Frontal cortex (tissue), 4 donors: ENCODE measurements at places on chromosomes 2 and 18.

DNA sequence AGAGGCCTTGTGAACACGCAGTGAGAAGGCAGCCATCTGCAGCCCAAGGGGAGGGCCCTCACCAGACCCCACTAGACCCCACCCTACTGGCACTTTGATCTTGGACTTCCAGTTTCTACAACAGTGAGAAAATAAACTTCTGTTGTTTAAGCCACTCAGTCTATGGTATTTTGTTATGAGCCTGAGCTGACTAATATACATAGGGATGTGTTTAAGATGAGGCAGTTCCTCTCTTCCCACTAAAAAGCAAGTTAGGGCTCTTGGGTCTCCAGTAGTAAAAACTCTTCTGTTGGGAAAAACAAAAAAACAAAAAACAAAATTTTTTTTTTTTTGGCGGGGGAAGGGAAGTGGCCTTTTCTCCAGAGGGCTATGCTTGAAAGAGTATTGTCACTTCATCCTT, 233.2 kb upstream of the SMAD7 start:
- no peak for DNase-seq

DNA sequence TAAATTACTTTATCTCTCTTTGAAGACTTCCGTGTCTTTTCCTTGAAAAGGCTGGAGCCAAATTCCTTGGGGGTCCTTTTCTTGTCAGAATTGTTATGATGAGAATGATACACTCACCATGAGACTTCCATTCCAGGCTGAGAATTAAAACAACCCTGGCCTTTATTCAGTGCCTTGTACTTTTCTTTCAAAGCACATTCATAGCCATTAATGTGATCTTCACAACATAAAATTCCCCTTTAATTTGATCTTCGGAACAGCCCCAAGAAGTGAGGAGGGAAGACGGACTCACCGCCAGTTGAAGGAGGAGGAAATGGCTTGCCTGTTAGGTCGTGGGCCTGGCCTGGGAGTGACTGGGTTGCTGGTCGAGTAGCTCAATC, 127.3 kb downstream of the DDX1 start:
- no peak for DNase-seq

- no peak for DNase-seq
These were observed 5.0 kb downstream of the RUFY4 start for GRCh38 chr2:218074031-218074430.

GRCh38 chr18:31555971-31556747, 35.5 kb upstream of the TTR start:
- DNase-seq: peak; percentile 12

- no peak for DNase-seq
These were observed 29.4 kb upstream of the ARL5A start for GRCh38 chr2:151857650-151858049.

DNA sequence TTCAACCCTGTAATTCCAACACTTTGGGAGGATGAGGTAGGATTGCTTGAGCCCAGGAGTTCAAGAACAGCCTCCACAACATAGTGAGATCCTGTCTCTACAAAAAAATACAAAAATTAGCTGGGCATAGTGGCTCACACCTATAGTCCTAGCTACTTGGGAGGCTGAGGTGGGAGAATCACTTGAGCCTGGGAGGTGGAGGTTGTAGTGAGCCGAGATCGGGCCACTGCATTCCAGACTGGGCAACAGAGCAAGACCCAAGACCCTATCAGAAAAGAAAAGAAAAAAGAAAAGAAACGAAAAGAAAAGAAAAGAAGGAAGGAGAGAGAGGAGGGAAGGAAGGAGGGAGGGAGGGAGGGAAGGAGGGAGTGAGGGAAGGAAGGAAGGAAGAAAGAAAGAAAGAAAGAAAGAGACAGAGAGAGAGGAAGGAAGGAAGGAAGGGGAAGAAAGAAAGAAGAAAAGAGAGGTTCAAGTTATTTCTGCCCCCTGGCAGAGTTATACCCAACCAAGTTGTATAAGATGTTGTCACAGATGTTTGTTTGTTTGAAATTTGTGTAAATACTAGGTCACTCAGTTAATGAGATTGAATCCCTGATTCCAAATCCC, 3.9 kb upstream of the PKDCC start:
- no peak for DNase-seq

DNA sequence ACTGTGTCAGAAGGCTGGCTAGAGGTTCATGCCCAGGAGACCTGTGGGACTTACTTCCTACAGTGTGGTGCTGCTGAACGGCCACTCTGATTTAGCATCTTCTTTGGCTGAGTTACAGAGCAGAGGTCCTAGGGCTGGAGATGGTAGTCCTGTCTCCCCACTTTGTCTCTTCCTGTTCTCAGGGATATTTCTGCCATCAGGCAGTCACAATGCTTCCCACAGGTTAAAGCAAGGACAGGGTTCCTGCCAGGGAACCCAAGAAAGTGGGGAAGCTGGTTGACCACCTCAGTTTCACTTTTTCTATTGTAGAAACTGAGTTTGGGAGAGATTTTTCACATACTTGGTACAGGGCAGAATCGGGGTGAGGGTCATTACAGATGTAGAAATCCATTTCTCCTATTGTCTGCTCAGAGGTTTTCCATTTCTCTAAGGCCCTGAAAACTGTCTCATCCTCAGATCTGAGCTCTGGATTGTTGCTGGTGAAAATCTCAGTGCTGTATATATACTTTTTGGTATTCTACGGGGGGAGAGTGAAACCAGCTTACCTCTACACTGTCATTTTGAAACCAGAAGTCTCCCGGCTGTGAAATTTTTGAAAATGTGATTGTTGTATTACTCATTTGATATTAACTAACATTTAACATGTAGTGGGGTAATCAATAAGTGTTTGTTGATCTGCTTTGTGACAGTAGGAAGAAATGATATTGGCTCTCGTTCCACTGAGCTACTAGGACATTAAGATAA, 37.0 kb upstream of the MEP1B start:
- DNase-seq: no peak

GRCh38 chr18:36314754-36315153, 17.2 kb downstream of the FHOD3 start:
- no peak for DNase-seq

DNA sequence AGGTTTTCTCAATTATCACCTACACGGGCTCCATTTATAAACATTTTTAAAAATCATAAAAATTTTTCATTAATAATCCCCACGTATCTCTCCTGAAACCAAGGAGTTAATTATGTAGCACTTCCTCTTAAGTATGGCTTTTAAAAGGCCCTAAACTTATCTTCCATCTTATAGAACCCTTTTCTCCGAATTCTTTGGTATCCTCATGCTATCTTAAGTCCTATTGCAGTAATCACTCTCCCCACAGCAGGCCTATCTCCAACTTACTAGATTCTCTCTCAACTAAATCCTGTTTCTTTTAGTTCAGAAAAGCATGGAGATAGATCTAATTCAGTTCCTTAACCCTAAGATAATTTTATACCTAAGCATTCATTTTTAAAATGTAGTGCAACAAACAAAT, 26.2 kb downstream of the RPRD1A start:
- DNase-seq: no peak

- DNase-seq: no peak
These were observed 80.3 kb upstream of the MAP4K4 start for GRCh38 chr2:101617188-101617587.

DNA sequence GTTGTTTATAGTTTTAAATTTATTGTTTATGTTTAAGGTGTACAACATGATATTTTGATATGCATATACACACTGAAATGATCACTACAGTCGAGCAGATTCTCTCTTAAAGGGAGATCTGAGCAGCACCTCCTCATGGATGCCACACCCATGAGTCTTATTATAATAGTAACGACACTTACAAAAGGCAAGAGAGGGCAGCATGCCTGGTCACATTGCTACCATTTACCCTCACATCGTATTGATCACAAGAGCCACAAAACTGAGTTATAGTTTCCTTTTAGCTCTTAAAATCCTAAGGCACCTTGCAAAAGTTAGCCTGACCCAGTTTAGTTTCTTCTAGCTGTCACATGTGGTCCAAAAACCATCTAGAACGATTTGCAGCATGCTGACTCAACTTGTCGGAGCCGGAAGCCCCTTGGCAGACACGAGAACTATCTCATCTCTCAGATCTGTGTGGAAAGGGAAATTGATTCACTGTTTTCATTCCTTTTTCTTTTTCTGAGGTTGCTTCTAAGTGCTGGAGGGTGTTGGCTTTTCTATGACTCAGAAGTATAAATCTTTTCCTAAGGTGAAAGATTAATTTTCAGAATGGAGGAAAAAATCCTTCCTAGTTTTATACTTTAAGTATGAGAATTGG, 85.3 kb downstream of the CDC42EP3 start:
- no peak for DNase-seq

- no peak for DNase-seq
These were observed 785.9 kb downstream of the EPHA4 start for GRCh38 chr2:220786216-220786615.

GRCh38 chr18:26082475-26082874, 7.9 kb downstream of the SS18 start:
- DNase-seq: no peak

DNA sequence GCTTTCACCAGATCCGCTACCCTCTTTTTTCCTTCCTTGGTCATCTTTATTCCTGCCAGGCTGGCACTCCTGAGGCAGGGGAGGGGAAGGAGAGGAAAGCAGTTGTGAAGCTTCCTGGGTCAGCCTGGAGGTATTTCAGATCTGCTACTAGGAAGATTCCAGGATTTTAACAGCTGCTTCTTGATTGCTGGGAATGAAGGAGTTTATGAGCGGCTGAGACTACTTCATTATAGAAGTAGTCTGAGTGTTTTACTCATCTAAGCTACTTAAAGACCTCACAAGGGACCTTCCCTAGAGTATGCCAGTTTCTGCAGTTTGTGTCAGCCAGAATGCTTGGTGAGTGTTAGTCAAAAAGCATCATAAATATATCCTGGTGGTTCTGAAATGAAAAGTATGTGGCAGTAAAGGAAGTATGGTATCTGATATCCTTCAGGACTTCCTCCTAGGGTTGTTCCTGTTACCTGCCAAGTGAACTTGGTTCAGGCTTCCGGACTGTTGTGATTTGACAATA, 1.9 kb downstream of the TANC1 start:
- no peak for DNase-seq

GRCh38 chr2:128196026-128196425, 105.0 kb downstream of the UGGT1 start:
- no peak for DNase-seq

- DNase-seq: peak; percentile 84
These were observed 56.8 kb downstream of the BIN1 start for GRCh38 chr2:127049927-127050802.

- no peak for DNase-seq
These were observed 3.5 kb upstream of the EMILIN1 start for GRCh38 chr2:27074738-27075565.

DNA sequence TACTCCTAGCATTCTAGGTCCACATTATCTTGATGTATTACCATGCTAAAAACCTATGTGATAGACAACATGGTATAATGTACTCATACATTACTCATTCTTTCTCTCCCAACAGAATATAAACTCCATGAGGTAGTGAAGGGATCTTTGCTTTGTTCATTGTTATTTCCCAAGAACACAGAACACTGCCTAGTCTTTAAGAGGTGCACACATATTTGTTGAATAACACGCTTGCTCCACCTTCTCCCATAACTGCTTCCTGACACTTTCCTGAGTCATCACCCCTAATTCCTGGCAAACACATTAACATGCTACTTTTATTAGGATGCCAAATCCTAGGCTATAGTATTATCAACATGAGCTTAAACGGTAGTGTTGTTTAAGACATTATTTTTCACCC, 41.3 kb downstream of the REV1 start:
- no peak for DNase-seq

- DNase-seq: no peak
These were observed 256.6 kb upstream of the CTAGE1 start for GRCh38 chr18:22674272-22674671.

DNA sequence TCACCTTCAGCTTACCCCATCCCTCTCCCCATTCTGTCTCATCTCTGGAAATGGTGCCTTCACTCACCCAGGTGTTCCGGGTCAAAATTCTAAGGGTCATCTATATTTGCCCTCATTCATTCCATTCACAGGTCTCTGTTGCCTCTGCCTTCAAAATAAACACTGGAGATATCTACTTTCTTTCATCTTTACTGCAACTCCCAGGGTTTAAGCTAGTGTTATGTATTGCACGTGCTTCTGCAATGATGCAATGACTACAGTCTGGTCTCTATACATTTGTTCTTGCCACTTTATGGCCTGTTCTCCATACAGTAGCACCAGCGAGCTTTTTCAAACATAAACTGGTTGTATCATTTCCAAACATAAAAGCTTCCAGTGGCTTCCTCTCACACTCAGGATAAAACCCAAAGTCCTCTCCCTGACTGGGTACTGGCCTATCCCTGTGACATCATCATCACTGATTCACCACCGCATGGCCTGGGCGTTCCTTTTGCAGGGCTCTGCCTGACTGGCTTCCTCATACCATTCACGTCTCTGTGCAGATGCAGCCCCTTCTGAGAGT, 14.3 kb downstream of the DSG2 start:
- DNase-seq: no peak

- no peak for DNase-seq
These were observed 7.7 kb downstream of the ATOH8 start for GRCh38 chr2:85761512-85761944.

GRCh38 chr2:72204786-72205503, 57.3 kb upstream of the CYP26B1 start:
- no peak for DNase-seq

DNA sequence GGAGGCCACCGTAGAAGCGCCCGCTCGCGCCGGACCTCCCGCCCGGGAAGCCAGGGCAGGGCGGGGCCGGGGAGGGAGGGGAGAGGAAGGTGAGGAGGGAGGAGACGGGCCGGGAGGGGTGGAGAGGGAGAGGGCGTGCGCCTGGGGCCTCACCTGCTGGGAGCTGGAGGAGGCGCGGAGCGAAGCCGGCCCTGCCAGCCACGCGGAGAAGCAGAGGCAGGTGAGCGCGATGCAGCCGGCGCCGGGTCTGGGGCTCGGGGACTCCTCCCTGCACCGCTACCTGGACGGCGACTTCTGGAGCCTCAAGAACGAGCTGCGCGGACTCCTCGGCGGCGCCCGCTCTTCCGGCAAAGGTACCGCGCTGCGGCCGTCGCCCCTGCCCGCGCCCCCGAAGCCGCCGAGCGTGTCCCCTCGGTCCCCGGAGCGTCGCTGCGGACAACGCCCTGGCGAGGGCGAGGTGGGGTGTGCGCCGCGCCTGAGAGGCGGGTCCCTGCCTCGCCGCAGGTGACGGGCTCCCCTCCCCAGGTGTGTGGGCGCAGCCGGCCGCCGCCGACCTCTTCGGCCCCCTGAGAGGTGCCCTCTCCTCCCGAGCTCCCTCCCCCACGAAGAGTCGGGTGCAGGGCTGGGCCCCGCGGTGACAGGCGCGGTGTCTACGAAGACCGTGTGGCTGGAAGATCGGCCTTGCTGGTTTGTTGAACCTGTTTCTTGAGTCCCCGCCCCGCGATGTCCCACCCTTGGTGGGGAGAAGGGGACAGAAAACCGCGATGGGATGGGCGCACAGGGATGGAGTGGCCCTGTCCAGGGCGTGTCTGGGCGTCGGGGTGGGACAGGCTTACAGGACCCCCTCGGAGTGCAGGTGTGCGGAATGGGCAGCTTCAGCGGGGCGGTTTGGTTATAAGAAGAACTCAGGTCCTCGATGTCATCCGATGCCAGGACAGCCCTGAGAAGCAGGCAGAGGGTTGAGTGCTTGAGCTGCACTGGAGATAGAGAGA, at the start of gene ACOXL:
Gene ACOXL, plus strand, starts transcription at position 152 of the 992 bp plus-strand sequence. CDS start 35,817 bp downstream, outside the sequence.
- no peak for DNase-seq
